ENCODE measurements at places on chromosomes 11 and 22.

DNA sequence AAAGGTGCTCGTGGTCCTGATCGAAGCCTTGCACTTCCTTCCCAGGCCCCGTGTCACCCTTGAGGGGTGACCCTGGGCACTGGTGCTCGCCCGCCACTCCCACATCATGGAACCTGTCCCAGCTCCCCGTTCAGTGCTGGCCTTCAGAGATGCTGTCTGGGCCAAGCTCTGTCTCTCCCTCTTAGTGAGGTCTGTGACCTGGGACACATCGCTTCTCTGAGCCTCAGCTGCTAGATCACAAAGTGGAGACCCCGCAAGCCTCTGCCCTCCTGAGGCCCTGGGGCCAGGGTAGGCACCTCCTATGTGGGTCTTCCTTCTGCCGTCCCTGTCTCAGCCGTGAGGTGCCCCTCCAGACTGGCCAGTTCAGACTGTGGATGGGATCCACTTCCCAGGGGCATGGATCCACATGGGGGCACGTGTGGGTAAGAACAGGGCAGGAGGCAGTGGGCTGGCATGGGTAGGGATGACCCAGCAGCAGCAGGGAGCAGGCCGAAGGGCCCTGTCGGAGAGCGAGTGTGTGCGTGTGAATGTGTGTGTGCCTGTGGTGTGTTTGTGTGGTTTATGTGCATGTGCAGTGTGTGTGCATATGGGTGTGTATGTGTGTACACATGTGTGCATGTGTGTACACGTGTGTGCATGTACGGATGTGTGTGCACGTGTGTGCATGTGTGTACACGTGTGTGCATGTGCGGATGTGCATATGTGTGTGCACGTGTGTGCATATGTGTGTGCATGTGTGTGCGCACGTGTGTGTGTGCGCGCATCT lies 1073.7 kb downstream of the BRD1 start:
- H3K27me3 ChIP-seq, result peaks cover 56% of the 10 kb centered on the region
- no peaks in the 10 kb centered on the region for H3K36me3 ChIP-seq
- no peak for ATAC-seq
- no peaks in the 10 kb centered on the region for H3K4me1 ChIP-seq

DNA sequence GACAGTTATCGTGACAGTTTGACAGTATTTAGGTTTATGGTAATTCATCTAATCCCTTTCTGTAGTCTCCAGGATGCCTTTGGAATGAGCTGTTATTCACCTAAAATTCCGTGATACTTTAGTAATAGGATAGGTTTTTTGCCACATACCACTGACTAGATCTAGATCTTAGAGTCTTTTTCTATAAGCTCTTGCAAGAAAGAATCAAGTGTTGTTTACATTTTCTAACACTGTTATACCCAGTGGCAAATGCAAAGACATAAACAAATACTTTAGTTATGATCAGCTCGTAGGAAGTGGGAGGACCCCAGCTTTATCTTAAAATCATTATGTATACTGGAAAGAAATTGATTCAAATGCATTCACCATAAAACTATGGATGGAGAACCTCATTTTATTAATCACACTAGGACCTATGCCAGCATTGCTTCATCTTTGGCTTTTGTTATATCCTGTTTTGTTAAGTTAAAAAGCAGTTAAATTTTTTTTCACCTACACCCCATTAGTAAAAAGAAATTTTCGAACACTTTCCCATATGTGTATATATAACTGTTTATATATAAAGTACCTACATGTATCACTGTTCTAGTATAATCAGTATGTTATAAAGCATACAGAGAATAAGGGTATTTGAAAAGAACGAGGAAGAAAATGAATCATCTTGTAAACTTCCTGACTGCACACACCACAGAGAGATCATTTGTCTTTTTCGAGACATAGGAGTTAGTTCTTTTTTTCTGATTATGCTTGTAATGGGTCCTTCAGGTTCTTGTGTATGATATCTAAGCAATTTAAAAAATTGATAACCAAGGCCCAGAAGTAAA lies 60.9 kb downstream of the PDHX start:
- H3K4me3 ChIP-seq, result no peak overlapping the region
- peak overlapping the region; percentile 24 for H3K27ac ChIP-seq
- peaks cover 38% of the 10 kb centered on the region for H3K4me1 ChIP-seq

DNA sequence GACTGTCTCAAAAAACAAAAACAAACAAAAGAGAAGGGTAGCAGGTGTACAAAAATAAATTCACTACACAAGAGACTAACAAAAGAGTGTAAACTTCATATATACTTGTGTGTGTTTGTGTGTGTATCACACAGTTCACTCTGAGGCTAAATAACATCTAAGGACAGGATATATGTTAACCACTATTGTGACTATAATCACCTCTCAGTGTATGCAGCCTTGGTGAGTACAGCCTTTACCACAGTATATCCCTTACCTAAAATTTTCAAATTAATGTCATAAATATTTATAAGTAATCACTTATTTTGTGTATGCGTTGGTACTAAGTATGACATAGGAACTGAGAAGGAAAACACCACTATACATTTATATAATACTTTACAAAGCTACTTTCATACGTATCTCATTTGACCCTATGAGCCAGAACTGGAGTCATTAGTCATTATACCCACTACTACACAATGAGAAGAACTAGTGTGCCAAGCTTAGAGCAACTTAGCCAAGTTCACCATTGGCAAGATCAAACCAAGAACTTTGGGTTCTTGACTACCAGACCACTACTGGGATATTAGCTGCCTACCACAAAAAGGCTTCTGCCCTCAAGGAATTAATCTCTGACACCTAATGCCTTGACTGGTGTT lies 116.7 kb downstream of the SGSM3 start:
- H3K4me3 ChIP-seq, result no peak overlapping the region
- H3K36me3 ChIP-seq, result no peaks in the 10 kb centered on the region

DNA sequence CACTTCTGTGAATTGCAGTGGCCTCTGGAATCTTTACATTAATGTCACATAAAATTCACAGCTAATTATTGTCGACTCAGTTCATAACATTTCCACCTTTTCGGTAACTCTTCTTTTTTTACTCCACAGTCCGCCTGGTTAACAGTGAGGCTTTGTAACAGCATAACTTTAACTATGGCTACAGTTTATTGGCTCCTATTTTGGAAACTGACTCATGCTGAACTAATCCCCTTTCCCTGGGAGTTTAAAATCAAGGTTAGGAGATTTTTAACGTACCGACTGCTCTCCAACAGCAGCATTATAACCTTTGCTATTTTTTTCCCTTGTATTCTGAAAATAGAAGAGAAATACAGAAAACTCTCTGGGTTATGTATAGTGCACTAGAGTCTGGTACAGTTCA lies 3.2 kb upstream of the POGLUT3 start:
- H3K4me3 ChIP-seq, result no peak overlapping the region
- no peaks in the 10 kb centered on the region for H3K36me3 ChIP-seq
- peak overlapping the region; percentile 99 for H3K27ac ChIP-seq
- ATAC-seq, result no peak
- no peaks in the 10 kb centered on the region for H3K4me1 ChIP-seq
- H3K27me3 ChIP-seq, result no peaks in the 10 kb centered on the region

DNA sequence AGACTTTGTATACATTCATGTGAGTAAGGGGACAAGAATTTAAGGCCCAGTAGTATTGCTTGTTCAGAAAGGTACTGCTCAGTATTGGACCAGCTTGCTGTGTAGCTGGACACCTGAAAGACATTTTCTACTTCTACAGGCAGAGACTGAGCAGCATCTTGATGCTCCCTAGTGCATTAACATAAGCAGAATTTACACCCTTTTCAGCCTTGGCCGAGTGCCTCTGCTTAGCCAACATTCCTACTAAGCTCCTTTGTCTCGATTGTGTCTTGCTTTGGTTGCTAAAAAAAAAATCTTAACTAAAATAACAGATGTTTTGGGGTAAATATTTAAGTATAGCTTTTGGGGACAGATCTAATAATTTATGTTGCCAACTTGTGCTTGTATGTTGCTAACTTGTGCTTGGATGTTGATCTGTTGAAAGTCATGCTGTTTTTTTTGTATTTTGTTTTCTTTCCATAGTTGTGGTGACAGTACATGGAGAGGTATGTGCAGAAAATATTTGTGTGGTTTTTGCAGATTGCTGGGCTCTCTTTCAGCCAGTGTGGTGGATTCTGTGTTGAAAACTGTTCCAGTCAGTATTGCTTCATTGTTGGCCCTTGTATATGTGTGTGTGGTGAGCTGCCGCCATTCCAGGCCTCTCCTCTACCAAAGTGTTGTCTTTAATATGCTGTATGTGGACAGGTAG lies 3.7 kb downstream of the PTS start:
- ATAC-seq, result no peak
- no peak overlapping the region for H3K4me3 ChIP-seq
- H3K27me3 ChIP-seq, result no peaks in the 10 kb centered on the region

- no peaks in the 10 kb centered on the region for H3K27me3 ChIP-seq
- H3K4me3 ChIP-seq, result peak overlapping the region; percentile 91
- no peaks in the 10 kb centered on the region for H3K4me1 ChIP-seq
Observed at GRCh38 chr11:47564933-47565339, 463 bp upstream of the PTPMT1 start.

- H3K4me1 ChIP-seq, result no peaks in the 10 kb centered on the region
- ATAC-seq, result no peak
- H3K27ac ChIP-seq, result no peak overlapping the region
- H3K4me3 ChIP-seq, result no peak overlapping the region
Observed at GRCh38 chr11:120574876-120575275, 63.3 kb downstream of the GRIK4 start.

- H3K4me1 ChIP-seq, result no peaks in the 10 kb centered on the region
- H3K36me3 ChIP-seq, result no peaks in the 10 kb centered on the region
- H3K27me3 ChIP-seq, result no peaks in the 10 kb centered on the region
- H3K4me3 ChIP-seq, result no peak overlapping the region
Observed at GRCh38 chr11:22516111-22516510, 109.5 kb downstream of the FANCF start.

GRCh38 chr22:17443405-17444203 lies 74.3 kb downstream of the CECR2 start:
- no peak overlapping the region for H3K27ac ChIP-seq
- no peaks in the 10 kb centered on the region for H3K4me1 ChIP-seq
- H3K4me3 ChIP-seq, result no peak overlapping the region
- H3K27me3 ChIP-seq, result peaks cover 3% of the 10 kb centered on the region

GRCh38 chr11:101478587-101479369 lies 105.0 kb downstream of the TRPC6 start:
- H3K4me3 ChIP-seq, result no peak overlapping the region
- H3K27ac ChIP-seq, result no peak overlapping the region
- no peaks in the 10 kb centered on the region for H3K36me3 ChIP-seq
- H3K27me3 ChIP-seq, result no peaks in the 10 kb centered on the region
- ATAC-seq, result no peak
- H3K4me1 ChIP-seq, result peaks cover 8% of the 10 kb centered on the region

- peaks cover 5% of the 10 kb centered on the region for H3K4me1 ChIP-seq
- no peaks in the 10 kb centered on the region for H3K36me3 ChIP-seq
- no peaks in the 10 kb centered on the region for H3K27me3 ChIP-seq
- no peak overlapping the region for H3K4me3 ChIP-seq
- H3K27ac ChIP-seq, result no peak overlapping the region
Observed at GRCh38 chr11:72520815-72521214, 86.5 kb upstream of the CLPB start.

DNA sequence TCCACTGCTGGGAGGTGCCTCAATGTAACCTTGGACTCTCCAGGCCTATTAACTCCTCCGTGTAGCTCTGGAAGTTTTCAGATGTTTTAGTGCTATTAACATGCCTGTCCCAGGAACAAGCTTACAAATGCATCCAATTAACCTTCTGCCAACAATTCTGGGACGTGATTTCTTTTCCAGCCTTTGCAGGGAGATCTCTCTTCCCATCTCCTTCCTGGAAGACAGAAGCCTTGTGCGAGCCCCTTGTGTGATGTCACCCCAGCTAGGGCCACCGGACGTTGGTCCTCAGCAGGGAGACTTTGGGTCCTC lies 47.7 kb upstream of the SYT7 start:
- no peaks in the 10 kb centered on the region for H3K36me3 ChIP-seq
- H3K4me1 ChIP-seq, result peaks cover 18% of the 10 kb centered on the region
- no peak overlapping the region for H3K4me3 ChIP-seq

GRCh38 chr11:71112990-71113389 lies 139.4 kb downstream of the SHANK2 start:
- no peaks in the 10 kb centered on the region for H3K4me1 ChIP-seq
- no peak overlapping the region for H3K27ac ChIP-seq
- H3K27me3 ChIP-seq, result peaks cover 83% of the 10 kb centered on the region

DNA sequence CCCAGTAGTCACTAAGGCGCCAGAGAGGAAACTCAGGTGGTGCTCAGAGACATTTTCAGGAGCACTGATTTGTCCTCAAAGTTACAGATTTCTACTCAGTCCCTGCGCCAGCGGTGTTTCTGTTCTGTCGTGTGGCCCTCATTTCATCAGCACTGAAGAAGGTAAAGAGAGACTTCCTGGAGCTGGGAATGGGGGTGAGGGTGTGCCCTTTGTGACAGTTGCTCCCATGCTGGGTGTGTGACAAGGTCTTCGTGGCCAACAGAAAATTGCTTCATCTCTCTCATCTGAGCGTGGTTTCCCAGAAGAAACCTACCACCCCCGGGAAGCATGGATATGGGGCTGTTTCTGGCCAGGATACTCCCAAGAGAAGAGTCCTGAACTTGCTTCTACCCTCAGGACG lies 2.0 kb upstream of the PPARA start:
- H3K4me3 ChIP-seq, result no peak overlapping the region
- H3K27me3 ChIP-seq, result no peaks in the 10 kb centered on the region
- H3K36me3 ChIP-seq, result no peaks in the 10 kb centered on the region
- H3K4me1 ChIP-seq, result peaks cover 21% of the 10 kb centered on the region

DNA sequence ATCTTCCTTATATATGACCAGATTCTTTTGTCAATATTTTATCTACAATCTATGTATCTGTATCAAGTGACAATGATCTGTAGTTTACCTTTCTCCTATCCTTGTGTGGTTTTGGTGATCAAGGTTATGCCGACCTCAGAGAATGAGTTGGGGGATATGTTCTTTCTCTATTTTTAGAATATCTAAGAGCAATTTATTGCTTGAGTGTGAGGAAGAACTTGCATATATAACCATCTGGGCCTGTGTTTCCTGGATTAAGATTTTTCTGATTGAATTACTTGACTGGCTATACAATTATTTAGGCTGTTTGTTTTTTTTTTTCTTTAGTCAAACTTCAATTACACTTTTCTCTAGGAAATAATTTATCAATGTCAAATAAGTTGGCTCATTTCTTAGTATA lies 14.0 kb upstream of the C22orf39 start:
- H3K4me1 ChIP-seq, result no peaks in the 10 kb centered on the region
- no peaks in the 10 kb centered on the region for H3K27me3 ChIP-seq
- H3K36me3 ChIP-seq, result peaks cover 3% of the 10 kb centered on the region

DNA sequence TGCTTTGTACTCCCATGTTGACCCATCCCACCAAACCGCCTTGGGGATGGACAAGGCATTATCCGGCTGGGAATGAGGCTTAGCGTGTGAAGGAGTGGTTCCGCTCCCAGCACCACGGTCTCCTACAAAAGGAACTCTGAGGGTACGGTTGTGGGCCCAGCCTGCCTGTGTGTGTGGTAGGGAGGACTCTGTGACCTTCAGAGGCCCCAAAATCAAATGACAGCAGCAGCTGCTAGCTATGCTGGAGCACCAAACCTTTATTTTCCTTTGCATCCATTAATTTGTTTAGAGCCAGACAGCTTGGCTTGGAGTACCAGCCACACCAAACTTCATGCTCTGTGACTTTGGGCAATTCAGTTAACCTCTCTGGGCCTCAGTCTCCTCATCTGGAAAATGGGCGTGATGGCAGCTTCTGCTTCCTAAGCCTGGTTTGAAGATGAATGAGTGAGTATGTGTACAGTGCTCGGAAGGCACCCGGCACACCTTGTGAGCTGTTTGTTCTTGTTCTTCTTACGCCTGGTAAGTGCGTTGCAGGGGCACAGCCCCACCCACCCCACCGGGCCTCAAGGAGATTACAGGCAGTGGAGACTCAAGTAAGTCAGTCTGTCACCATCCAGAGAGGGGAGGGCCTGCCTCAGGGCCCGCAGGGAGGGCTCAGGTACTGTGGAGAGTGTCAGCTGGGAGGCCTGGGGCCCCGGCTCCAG lies 25.3 kb downstream of the MB start:
- peak overlapping the region; percentile 80 for H3K27ac ChIP-seq
- H3K27me3 ChIP-seq, result no peaks in the 10 kb centered on the region
- no peaks in the 10 kb centered on the region for H3K36me3 ChIP-seq
- no peak for ATAC-seq
